ENCODE measurements at places on chromosomes 13 and 19. TPM values are rescaled to one million over a fixed set of nuclear protein-coding genes. Genes with fewer than 3 reads are reported as not detected.

DNA sequence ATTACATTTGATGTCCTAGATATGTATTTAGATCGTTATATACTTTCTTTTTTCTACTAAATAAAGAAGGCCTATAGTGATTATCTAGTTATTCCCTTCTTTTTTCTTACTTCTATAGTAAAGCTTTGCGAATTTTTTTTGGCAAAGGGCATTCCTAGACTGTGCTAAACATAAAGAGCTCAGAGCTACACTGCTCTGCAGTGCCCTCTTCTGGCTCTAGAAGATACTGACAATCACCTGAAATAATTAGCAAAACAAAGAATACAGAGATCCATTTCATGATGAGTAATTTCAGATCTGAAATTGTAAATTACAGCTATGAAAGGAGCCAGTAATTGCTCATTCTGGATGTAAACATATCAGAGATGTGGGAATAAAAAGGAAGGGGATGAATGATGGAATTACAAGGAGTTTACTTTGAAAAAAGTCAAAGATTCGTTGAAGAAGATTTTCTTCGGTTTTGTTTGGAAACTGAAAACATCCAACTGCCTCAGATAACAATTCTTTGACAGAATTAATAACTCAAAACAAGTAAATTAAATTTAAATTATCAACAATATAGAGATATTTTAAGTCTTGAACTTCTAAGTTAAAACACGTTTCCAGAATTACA is 288.5 kb downstream of the NALCN start:
- DNase-seq = peak; percentile 49

- DNase-seq = peak; percentile 69
Measured at GRCh38 chr19:49680421-49681351, 3.6 kb downstream of the PRMT1 start.

- DNase-seq = no peak
Measured at GRCh38 chr13:23805821-23806220, 83.4 kb downstream of the MIPEP start.

- DNase-seq = no peak
Measured at GRCh38 chr13:65825039-65825438, 1405.1 kb downstream of the PCDH9 start.

DNA sequence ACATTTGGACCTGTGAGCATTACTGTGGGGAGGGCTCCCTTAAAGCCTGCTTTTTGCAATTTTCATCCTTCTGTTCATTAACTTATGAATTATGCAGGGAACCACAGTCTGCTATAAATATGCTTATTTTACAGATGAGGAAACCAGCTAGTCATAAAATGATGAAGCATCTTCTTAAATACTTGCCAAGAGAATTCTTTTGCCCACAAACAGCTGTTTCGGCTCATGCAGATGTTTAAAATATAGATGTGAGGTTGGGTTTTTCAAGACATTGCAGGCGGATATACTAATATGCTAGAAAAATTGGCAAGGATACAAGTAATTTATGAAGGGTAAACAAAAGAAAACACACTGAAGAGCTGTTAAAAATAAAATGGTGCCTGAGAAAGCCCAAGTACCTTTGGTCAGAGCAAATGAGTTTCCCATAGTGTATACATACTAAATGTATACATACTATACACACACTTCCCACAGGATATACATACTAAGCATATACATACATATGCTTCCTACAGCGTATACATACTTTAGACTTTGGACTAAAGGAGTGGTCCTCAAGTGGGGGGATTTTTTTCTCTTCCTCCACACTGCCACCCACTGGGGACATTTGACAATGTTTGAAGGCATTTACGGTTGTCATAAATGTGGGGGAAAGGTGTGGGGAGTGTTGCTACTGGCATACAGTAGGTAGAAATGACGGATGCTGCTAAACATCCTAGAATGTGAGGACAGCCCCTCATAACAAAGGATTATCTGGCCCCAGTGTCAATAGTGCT is 164.9 kb upstream of the CSNK1A1L start:
- DNase-seq = peak; percentile 36

GRCh38 chr19:55973982-55974381 is 12.6 kb upstream of the NLRP5 start:
- no peak for DNase-seq

CD70 gene
- 3.3 TPM for total RNA-seq

DNA sequence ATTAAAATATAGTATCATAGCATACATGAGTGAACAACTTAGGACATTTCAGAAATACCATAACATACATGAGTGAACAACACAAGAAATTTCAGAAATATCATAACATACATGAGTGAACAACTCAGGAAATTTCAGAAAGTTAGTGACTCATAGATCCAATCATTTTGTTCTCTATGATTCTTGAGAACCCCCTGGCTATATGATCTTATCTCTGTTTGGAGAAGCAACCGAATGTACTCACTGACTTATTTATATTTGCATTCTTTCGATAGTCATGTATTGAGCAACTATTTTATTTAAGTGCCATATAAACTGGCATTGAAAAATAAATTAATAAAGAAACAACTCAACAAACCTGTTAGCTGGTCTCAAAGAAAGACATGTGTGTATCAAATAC is 251.1 kb downstream of the EFNB2 start:
- no peak for DNase-seq

DNA sequence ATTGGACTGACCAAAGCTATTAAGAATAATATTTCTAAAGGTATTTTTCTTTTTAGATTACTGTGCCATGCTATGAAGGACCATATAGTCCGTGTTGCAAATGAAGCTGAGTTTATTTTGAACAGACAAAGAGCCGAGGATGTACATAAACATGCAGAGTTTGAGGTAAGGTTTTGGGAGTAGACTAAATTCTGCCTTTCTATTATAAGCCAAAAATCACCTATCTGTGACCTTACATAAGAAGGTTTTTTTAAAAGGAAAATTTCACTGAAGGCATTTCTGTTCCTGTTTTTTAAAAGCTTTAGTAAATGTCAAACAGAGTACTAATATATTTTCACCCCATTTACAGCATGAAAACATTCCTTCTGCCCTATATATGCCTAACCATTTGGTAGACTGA is 127.4 kb downstream of the MAB21L1 start:
- no peak for DNase-seq

DNA sequence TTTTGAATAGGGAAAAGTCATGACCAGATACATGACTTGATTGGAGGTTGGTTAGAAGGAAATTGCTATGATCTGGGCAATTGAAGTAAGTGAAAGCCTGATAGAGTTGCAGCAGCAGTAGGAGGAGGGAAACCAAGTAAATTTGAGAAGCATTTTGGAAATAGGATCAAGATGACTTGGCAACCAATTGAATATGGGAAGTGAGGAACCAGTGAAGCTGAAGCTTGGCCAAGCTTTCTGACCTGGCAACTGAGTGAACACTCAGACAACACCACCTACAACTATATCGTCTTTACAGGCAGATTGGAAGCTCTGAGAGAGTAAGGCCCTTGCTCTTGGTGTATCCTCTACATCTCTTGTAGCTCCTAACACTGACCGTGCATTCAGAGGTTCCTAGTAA is 16.2 kb upstream of the KATNAL1 start:
- DNase-seq = no peak

DNA sequence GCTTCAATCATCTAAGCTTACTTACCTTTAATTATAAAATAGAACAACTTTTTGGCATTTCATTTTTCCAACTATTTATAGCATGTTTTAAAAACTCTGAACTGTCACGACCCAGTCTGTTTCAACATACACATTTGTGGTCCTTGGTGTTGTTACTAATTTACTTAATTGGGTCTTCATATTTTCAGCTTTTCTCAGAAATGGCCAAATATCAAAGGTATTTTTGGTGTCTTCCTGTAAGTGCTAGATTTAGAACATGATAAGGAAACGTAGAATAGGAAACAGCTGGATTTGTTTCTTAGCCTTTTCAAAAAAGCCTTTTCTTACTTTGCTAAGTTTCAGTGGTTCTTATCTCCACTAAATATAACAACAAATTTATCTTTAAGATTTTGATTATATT is 11.4 kb downstream of the LPAR6 start:
- no peak for DNase-seq

DNA sequence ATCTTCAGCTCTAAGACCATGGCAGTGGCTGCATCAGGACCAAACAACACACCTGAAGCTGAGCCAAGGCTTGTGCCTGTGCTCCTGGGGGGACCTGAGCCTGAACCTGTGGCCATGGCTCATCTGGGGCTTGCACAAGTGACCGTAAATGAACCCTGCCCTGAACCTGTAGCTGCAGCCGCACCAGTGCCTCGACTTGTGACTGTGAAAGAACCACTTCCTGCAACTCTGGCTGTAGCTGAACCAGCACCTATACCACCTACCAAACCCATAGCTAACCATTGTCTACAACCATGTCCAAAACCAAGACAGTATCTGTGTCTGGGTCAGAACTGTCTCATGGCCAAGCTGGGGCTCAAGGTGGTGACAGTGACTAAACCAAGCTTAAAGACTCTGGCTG is 28.2 kb upstream of the SDHAF1 start:
- DNase-seq = no peak

RNF113B gene
- total RNA-seq = not detected

DAND5 gene
- not detected for total RNA-seq

GRCh38 chr13:31042049-31042448 is 109.6 kb downstream of the TEX26 start:
- DNase-seq = no peak

GRCh38 chr13:88424463-88424862 is 753.3 kb downstream of the SLITRK5 start:
- DNase-seq = no peak

DNA sequence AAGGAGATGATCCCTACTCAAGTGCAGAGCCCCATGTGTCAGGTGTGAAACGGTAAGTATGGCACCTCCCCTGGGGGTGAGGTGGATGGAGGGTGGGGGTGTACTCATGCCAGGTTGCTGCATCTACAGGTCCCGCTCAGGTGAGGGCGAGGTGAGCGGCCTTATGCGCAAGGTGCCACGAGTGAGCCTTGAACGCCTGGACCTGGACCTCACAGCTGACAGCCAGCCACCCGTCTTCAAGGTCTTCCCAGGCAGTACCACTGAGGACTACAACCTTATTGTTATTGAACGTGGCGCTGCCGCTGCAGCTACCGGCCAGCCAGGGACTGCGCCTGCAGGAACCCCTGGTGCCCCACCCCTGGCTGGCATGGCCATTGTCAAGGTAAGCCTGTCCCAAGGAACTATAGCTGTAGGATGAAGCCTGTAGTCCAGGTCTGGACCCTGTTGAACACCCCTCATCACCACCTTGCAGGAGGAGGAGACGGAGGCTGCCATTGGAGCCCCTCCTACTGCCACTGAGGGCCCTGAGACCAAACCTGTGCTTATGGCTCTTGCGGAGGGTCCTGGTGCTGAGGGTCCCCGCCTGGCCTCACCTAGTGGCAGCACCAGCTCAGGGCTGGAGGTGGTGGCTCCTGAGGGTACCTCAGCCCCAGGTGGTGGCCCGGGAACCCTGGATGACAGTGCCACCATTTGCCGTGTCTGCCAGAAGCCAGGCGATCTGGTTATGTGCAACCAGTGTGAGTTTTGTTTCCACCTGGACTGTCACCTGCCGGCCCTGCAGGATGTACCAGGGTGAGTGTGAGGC is 5.2 kb downstream of the TRIM28 start:
- DNase-seq = no peak

DNA sequence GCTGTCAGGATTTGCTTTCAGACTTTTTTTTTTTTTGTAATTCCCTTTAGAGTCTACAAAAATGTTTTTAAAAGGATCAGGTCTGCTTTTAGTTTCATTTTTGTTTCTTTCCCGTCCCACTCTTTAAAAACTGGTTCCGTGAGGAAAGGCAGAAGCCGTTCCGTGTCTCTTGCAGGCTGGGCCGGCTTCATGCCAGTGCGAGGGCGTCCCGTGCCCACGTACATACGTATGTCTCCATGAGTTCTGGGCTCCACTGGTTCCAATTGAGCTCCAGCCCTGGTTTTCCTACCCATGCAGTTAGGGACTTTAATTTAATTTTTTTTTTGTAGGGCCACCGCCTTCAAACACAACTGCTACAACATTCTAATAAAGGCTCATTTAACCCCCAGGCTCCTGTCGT is 8.8 kb downstream of the TSSK6 start:
- no peak for DNase-seq

- no peak for DNase-seq
Measured at GRCh38 chr13:26024558-26024957, 27.3 kb downstream of the SHISA2 start.

GRCh38 chr19:17681505-17682125 is 6.5 kb downstream of the UNC13A start:
- peak; percentile 19 for DNase-seq

GRCh38 chr19:36489920-36490415 is 607 bp upstream of the ZNF566 start:
- DNase-seq = peak; percentile 92

DNA sequence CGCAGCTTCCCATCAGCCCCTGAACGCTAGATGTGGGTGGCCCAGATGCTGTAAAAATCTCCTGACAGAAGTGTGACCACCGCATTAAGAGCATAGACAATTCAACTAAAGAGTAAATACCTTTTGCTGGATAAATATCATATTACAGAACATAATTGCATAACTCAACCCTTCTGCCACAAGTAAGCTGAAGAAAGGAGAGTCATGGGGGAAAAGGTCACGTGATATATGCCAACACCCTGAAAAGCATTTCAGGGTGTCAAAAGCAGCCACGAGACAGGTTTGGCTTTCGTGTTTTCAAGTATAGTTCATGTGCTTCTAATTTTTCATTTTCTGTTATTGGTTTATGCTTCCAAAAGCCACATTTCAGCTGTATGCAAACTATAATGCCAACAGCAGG is 71.3 kb downstream of the LHFPL6 start:
- DNase-seq = peak; percentile 61

DNA sequence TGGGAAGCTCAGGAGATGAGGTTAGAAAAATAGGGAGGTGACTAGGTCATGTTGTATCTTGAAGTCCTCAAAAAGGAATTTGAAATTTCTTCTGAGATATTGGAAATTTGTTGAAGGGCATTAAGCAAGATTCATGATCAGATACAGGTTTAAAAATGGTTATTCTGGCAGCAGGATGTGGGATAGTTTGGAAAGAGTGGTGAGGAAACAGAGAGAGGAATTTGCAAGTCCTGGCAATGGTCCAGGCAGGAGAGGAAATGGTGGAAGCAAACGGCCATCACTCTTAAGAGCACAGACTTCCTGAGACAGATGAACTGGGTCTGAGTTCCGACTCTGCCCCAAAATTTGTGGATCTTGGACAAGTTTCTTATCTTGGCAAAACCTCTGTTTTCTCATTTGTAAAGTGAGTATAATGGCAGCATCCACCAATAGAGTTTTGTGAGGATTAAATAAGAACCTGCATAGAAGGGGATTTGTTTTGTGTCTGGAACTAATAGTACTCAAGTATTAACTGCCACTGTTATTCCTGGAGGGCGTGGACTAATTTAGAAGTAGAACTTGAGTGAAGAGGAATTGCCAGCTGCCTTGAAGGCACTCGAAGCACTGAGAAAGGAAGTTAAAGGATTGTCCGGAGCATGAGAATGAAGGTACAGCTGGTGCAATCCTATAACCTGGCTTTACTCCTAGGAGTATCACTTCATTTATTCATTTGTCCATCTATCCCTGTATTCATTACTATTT is 99.6 kb downstream of the CCNA1 start:
- DNase-seq = peak; percentile 15

- no peak for DNase-seq
Measured at GRCh38 chr19:2329149-2329478, 630 bp downstream of the SPPL2B start.

PSG2 gene
- total RNA-seq = not detected

- DNase-seq = no peak
Measured at GRCh38 chr19:33505823-33506222, 15.8 kb downstream of the PEPD start.
